ENCODE measurements at places on chromosomes 1 and 21.

- DNase-seq, result no peak
Measured at GRCh38 chr1:50106095-50106761, 2.5 kb upstream of the ELAVL4 start.

- no peak for DNase-seq
Measured at GRCh38 chr1:66354311-66355201, 179.4 kb upstream of the SGIP1 start.

DNA sequence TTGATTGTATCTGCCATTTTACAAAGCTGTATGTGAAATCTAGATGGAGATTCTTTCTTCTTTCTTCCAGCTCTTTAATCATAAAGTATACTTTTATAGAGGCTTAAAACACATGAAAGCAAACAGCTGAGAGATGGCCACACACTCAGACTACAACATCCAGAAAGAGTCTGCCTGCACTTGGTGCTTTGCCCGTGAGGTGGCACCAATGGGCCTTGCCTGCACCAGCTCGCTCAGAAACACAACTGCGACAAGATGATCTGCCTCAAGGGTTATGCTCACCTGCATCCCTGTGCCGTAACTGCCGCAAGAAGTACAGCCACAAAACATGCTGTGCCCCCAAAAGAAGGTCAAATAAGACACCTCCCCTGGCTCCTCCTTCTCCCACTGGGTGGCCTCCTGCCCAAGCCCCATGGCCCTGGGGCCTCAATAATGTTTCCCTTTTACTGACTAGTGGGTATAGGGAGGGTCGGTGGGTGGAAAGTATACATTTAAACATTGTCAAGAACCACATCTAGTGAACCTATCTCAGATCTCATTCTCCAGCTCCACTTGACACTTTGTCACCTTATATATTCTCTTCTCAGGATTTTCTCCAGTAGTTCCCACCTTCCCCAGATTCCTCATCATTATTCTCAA, 66.7 kb upstream of the ANGPTL3 start:
- peak; percentile 5 for DNase-seq

- no peak for DNase-seq
Measured at GRCh38 chr1:203354246-203354645, 3.3 kb upstream of the FMOD start.

DNA sequence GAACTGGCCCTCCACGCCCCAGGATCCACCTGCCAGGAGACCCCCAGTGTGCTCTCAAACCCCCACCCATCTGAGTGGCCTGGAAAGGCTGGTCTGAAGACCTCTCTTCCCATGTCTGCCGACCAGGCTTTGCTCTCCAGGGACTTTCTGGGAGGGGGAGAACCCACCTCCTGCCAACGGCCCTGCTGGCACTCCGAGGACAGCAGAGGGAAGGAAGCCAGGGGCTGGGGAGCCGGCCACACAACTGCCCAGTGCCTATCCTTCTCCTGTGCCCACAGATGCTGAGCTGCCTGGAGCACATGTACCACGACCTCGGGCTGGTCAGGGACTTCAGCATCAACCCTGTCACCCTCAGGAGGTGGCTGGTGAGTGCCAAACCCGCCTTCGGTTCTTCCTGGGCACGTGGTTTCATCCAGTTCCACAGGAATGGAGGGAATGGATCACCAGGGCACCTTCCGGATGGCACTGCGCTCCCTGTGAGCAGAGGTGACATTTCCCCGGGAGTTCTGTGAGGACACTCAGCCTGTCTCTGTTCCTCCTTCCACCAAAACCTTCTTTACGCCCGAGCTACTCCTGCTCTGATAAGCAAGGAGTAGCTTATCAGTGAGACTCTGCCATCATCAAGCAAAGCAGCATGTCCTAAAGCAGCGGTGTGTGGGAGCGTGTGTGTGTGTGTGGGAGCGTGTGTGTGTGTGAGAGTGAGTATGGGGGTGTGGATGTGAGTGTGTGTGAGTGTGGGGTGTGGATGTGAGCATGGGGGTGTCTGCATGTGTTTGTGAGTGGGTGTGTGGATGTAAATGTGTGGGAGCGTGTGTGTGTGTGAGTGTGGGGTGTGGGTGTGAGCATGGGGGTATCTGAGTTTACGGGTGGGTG, 105.5 kb downstream of the PDE9A start:
- no peak for DNase-seq

GRCh38 chr1:246107516-246108277, 399.4 kb downstream of the SMYD3 start:
- no peak for DNase-seq

GRCh38 chr1:48977273-48977672, 200.6 kb upstream of the BEND5 start:
- no peak for DNase-seq

DNA sequence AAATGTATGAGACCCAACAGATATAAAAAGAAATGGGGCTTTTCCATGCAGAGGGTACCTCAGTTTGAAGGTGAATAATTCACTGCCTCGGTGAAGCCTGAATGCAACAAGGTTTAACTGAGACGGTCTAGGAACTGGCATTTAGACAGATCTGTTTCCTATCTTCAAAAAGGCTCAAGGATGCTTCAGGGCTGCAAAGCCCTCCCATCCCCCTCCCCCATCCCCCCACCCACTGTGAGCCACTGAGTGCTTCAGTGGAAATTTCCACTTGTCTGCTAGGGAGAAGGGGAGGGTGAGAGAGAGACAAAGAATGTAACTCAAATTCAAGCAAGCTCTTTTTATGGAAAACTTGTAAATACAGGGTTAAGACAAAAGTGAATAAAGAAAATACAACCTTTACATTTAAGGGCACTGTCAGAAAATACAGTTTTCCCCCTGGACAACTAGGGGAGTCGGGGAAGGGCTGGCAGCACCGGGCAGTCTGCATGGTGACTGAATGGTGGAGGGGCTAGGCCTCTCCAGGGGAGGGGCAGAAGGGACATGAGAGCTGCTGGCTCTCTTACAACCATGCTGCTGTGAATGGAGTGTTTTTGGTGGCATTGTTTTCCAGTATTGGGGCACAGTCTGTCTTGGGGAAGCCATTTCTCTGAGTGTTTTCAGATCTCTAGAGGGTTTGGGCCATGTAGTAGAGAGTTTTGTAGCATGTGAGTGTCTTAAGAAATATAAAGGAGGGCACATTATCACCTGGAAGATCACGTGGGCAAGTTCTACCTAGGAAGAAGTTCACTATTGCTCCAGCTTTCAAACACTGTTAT, 56.7 kb downstream of the MRPS6 start:
- DNase-seq, result no peak

DNA sequence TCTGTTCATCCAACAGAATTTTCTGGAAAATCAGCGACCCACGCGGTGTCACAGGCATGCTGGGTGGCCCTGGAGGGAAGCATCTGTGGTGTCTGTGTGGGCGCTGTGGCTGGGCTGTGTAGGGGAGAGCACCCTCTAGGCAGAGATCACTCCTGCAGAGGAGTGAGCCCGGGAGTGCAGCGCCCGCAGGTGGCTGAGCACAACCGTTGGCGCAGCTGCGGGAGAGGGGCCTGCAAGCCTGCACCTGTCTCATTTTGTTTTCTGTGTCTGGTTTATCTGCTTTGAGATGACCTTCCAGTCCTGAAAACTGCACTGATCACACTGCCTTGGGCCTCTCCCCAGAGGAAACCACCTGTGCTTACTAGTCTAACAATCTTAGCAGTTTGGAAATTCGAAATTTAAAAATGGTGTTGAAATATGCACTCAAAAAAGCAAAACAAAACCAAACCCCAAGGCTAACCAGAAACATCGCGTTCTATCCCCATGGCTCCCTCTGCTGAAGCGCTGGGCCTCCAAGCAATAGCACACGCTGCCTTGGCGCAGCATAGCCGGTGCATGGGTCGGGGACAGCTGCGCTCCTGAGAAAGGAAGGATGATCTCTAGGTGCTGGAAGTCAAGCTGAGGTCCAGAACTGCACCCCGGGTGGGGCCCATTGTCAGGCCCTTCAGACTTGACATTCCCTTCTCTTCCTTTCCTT, 4.8 kb downstream of the FAM3B start:
- no peak for DNase-seq
